ENCODE measurements at places on chromosomes 2 and 18.

- DNase-seq: no peak
Observed at GRCh38 chr2:222931659-222932058, 70.8 kb downstream of the ACSL3 start.

- DNase-seq: no peak
Observed at GRCh38 chr2:238920053-238920452, 72.2 kb downstream of the TWIST2 start.

GRCh38 chr18:76233876-76234675, 261.0 kb downstream of the ZNF516 start:
- DNase-seq: no peak

DNA sequence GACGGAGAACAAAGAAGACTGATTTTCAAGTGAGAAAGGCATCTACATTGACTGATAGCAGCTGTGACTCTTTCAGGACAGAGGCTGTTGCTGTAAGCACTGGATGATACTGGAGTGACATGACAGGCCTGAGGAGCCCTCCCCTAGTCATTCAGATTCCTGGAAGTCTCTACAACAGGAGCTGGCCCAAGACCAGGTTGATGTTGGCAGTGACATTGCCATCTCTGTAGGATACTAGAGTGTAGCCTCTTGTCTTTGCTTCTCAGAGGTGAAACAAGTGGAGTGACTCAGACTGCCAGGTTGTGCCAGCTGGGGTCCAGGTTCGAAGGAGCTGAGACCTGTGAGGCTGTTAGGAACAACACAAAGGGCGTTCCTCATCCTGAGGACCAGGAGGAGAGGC, 44.7 kb upstream of the SH3RF3 start:
- no peak for DNase-seq

GRCh38 chr2:102489646-102490045, 16.6 kb downstream of the SLC9A4 start:
- DNase-seq: no peak

DNA sequence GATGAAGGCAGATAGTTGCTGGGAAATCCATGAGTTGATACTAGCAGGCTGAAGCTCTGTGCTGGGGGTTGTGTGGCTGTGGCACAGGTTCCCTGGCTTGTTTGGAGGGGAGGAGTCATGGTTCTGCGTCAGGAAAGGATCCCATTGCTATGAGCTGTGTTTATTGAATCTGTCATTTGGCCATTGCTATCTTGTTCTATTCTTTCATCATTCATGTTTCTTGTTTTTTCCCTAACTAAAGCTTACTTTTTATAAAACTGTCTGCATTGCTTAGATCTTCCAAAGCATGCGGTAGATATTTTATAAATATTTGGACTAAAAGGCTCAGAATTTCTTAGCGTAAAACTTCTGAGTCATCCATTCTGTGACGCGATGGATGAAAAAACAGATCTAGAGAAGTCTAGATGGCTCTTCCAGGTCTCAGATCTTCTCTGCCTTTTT, 335.3 kb downstream of the PTPRM start:
- no peak for DNase-seq

DNA sequence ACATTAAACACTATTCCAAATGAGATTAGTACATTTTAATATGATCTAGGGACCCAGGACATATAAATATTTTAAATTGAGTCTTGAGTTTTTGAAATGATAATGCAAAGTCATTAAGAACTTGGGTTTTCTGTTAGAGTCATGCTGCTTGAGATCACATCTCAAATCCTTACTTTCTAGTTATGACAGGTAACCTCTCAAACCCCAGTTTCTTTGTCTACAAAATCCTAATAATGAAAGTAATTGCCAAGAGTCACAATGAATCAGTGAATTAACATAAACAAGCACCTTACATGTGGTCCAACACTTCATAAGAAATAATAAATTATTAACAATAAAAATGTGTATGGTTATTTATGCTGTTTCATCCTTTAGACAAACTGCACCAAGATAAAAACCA, 607.6 kb downstream of the LRP1B start:
- no peak for DNase-seq

GRCh38 chr2:191174442-191174841, 23.6 kb upstream of the STAT4 start:
- no peak for DNase-seq

DNA sequence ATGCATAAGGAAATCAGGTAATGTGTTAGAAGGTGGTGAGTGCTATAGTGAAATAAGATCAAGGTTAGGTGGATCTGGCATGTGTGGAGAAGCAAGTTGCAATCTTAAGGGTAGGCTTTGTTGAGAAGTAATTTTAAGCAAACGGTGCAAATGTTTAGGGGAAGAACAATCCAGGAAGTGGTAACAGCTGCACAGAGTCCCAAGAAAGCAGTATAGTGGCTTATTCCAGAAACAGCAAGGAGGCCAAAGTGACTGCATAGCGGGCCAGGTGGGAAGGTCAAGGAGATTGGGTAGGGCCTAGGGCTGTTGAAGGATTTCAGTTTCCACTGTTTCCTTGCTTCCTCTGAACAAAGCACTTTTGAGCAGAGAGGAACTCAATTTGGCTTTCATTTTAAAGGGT, 30.0 kb upstream of the RAB1A start:
- no peak for DNase-seq

- DNase-seq: no peak
Observed at GRCh38 chr2:55148269-55148668, 83.8 kb downstream of the CLHC1 start.

DNA sequence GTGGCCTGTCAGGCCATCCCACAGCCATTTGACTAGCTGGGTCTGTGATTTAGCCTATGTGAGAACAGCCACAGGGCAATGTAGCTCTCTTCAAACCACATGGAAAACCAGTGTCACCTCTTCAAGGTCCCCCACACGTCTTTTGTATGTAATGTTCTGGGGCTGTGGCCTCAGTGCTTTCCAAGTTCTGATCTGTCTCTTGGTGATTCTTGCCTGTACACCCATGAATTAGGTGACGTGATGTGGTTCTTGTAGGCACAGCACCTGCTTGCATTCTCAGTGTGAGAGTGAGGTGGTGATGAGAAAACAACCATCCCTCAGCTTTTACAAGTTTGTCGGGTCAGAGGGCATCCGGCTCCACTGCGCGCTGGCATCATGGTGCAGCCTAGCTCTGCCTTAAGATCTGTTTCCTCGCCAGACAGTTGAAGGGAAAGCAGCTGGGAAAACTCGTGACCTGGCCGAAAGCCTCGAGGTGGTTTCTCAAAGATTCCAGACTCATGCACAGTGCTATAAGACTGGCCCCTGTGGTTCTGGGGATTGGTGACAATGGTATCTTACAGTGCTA, 125.8 kb downstream of the TANC1 start:
- no peak for DNase-seq

- DNase-seq: no peak
Observed at GRCh38 chr2:227228061-227228667, 63.7 kb downstream of the COL4A3 start.

- DNase-seq: no peak
Observed at GRCh38 chr2:67828066-67828465, 234.7 kb downstream of the C1D start.
